Brain microvascular endothelial cell (primary cell): ENCODE measurements at places on chromosomes 11 and 22.

GRCh38 chr22:23147617-23148387 lies 2.5 kb downstream of the RAB36 start:
- DNase-seq, result peak; percentile 39

DNA sequence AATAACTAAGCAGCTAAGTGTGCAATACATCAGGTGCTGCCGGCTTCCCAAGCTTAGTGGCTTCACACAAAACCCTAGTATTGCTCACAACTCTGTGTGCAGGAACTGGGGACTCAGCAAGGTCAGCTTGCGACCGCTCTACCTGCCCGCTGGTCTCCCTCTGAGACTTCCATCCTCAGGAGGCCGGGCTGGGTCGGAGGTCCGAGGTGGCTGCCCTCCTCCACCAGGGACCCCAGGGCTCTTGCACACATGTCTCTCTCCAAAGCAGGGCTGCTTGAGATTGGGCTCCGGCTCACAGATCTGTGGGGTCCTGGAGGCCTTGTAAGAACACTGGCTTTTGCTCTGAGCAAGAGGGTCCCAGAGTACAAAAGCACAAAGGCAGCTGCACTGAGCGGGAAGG lies 25.4 kb upstream of the FGF19 start:
- DNase-seq, result no peak

- DNase-seq, result no peak
Observed at GRCh38 chr11:81874635-81875034, 859.0 kb downstream of the FAM181B start.

GRCh38 chr11:45658292-45658991 lies 7.0 kb downstream of the CHST1 start:
- peak; percentile 63 for DNase-seq

DNA sequence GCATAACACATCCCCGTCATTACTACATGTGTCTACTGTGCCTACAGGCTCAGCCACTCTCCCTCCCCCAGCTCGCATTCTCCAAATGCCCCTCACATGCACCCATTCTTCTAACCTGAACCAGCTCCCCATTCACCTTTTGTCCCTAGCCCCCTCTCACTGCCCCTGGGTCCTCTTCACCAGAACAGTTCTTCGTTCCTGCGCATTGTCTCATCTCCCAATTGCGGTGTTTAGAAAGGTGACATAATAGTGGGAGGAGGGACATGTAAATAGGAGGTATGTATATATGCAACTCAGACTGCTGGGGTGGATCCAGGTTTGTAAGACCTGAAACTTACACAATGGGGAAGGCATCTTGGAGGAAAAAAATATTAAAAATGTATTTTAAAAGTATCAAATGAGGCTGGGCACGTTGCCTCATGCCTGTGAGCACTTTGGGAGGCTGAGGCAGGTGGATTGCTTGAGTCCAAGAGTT lies 4.7 kb upstream of the VSIG2 start:
- no peak for DNase-seq

- DNase-seq, result no peak
Observed at GRCh38 chr22:50269970-50270665, at the start of gene MAPK11. Gene MAPK11 (minus strand): TSS chr22:50270380. CDS start chr22:50270292, 88 bp downstream.

DNA sequence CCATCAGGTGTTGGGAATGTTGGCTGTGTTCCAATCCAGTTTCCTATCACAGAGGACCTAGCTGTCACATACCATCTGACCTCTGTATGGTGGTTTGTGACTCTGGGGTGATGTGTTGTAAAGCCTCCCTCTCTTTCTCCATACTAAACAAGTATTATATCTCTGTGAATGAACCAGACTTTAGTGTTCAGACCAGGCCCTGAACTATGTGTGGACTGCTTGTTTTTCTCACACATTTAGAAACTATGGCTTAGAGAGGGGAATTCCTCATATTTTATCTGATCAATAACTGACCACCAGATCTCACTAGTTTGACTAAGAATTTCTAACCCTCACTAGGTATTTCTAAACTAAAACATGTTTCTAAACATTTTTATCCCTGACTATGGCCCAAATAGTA lies 17.5 kb downstream of the NCR3LG1 start:
- DNase-seq, result no peak

DNA sequence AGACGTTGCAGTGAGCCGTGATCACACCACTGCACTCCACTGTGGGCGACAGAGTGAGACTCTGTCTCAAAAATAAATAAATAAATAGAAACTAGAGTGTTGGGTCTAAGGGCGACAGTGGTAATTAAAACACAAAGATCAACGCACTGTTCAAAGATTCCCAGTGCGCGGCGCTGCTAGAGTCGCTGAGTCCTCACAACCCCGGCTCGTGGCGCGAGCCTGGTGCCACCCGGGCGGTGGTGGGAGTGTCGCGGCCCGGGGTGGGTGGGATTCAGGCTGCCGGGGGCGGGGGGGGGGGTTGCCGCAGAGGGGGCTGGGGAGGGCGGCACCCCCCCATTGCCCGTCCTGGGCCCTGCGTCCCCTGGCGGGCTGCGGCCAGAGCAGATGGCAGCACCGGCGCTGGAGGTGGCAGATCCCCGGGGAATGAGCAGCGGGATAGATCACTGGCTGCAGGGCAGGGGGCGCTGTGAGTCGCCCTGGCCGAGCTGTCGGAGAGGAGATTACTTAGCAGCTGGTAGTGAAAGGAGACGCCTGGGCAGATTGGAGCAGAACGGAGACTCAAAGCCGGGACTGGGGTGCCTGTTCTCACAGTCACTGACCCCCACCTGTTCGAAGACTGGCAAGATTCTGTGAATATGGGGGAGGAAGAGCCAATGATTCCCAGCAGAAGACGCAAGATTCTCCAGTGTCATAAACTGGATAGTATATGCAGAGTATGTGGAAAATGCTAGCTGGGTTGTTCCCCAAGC lies 30.2 kb upstream of the APOBEC3A start:
- DNase-seq, result peak; percentile 36

DNA sequence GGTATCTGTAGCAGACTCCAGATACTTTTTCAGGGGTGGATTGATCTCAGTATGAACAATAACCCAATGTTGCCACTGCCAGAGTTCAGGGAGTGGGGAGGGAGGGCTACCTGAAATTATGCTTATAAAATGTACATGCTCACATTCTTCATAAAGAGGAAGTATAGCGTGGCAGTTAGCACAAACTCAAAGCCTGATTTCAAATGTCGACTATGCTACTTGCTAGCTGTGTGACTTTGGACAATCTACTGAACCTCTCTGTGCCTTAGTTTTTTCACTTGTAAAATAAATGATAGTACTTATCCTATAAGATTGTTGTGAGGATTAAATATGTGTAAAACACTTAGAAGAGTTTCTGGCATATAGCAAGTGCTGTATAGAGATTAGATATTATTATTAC lies 26.5 kb upstream of the POU2AF1 start:
- DNase-seq, result no peak

DNA sequence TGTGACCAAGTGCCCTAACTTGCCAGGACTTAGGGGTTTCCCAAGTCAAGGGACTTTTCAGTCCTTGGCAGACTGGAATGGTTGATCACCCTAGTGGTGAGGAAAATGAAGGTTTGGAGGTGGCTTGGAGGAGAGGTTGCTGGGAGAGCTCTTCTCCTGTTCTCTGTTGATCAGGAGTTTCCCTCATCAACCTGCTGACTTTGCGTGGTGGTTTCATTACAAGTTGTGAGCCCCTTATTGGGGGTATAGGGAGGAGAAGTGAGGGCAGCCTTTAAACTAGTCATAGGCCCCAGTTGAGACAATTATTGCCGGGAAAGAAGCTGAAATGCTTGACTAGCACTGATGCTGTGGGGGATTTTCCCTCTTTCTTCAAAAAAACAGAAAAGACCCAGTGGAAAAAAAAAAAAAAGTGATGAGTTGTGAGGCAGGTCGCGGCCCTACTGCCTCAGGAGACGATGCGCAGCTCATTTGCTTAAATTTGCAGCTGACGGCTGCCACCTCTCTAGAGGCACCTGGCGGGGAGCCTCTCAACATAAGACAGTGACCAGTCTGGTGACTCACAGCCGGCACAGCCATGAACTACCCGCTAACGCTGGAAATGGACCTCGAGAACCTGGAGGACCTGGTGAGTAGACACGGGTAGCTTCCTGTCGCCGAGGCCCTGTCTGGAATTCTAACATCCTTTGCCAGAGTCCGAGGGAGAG lies at the start of gene CXCR5:
Gene CXCR5, plus strand, starts transcription at position 525 of the 704 bp plus-strand sequence. Its CDS starts 50 bp downstream, at position 575.
- DNase-seq, result peak; percentile 26

GRCh38 chr11:133901316-133901715 lies 55.5 kb downstream of the IGSF9B start:
- no peak for DNase-seq

DNA sequence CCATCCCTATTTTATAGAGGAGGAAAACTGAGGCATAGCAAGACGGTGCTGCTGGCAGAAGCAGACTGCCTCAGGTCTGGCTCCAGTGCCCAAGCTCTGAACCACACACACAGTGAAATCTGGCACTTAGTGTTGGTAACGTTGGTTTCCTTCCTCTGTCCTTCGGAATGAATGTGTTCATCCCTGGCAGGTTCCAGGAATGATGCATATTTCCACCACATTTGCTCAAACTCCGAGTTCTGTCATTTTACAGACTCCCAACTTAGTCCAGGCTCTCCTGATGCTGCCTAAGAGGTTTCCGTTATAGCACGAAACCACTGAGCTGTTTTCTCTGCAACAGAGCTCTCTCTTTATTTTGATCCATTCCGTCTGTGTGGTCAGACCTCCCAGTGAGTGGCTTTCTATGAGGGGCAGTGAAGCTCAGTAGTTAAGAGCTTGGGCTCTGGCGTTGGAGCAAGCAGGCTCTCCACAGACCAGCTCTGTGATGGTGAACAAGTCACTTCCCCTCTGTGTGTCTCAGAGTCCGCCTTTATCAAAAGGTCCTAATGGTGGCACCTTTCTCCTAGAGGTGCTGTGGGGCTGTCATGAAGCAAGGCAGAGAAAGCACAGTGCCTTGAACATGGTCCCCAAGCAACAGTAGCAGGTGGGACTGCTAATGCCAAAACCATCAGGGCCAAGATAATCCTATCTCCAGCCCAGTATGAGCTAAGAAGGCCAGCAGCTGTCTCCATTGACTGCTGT lies 200.3 kb downstream of the MYO18B start:
- no peak for DNase-seq

DNA sequence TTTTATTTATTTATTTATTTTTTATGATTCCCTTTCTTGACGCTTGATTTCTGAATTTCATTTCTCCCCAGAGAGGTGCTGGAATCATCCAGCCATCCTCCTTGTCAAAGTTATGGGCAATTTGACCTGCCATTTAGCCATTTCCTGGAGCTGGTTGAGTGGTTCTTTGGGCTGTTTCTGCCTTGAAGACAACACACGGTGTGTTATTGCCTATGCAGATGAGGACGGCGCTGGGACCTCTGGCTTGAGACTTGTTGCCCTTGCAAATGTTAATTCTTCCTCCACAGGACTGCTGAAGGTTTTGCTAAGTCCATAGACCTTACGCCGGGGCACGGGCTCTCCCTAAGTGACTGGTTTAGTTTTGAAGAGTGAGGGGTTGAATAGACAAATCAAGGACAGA lies 147.9 kb upstream of the PLET1 start:
- no peak for DNase-seq

GRCh38 chr22:39457198-39457555 lies 365 bp downstream of the MGAT3 start:
- no peak for DNase-seq

GRCh38 chr11:75028321-75028720 lies 39.6 kb downstream of the NEU3 start:
- no peak for DNase-seq

DNA sequence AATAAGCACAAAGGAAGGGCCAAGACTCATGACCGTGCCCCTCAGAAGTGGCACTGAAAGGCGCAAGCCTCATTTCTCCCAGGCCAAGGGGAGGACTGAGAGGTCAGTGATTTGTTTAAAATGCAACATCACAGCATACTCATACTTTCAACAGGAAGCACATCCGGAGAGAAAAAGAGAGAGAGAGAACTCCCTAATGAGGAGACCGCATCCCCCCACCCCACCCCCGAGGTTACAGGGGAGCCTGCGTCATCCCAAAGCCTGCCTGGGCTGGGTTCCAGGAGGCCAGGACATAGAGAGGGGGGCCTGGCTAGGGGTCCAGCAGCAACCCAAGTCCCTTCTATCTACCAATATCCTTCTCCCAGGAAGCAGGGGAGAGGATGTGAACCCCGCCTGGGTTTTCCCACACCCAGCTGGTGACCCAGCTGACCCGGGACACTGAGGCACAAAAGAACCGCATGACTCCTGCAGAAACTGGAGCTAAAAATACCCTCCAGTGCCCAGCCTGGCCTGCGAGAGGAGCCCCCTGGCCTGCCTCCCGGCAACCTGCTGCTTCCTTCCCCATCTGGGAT lies 3.8 kb downstream of the CSNK1E start:
- DNase-seq, result peak; percentile 84
